ENCODE measurements at places on chromosomes 3 and 15.

- DNase-seq = no peak
Observed at GRCh38 chr3:177528306-177529070, 331.2 kb upstream of the TBL1XR1 start.

DNA sequence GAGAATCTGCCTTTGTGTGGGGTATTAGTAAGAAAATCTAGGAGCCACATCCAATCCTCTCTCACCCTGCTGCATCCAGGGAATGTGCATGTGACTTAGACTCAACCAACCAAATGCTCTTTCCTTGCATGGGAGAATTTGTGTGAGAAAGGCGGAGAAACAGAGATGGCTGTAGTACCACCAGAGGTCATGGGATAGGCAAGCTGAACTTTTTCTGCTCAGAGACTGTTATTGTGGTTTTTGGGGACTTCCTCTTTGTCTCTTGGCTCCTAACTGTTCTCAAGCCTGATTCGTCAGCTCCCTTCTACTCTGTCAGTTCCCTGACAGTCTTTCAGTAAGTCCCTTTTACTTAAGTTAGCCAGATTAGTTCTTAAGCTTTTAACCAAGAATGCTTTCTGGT, 2.6 kb upstream of the ZSCAN2 start:
- no peak for DNase-seq

DNA sequence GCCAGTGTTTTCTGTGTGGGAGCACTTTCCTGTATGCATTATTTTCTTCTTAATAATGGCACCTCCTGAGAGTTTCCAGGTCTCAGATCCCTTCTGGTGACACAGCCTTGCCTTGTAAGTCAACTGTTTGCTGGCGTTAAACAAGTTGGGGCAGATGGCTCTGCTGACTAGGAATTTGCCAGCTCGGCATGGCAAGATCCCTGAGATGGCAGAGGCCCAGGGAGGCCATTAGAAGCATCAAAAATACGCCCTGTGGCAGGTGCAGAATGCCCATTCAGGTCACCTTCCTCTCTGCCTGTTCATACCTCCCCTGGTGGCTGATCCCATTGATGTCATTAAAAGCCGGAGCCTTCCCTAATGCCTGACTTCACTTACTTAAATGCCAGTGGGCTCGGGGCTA, 320.9 kb upstream of the CTDSPL start:
- DNase-seq = no peak

- no peak for DNase-seq
Observed at GRCh38 chr15:60793656-60794055, 314.7 kb upstream of the ICE2 start.

- no peak for DNase-seq
Observed at GRCh38 chr3:78764634-78765033, 1003.2 kb downstream of the ROBO1 start.

DNA sequence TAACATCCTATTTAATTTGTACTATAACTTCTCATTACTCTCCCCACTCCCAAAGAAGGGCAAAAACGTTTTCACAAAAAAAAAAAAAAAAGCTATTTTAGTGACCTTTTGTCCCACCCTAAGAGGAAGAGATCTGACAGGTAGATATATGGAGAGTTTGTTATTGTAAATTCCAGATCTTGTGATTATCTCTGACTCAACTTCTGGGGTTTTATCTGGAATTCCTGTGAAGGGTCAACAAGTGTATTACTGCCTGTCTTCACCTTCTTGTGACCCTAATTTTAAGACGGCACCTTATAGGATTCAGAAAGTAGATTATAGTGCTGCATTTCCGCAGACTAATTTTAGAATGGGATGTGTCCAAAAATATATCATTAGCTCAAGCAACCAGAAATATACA, 205.9 kb upstream of the CDIN1 start:
- no peak for DNase-seq

DNA sequence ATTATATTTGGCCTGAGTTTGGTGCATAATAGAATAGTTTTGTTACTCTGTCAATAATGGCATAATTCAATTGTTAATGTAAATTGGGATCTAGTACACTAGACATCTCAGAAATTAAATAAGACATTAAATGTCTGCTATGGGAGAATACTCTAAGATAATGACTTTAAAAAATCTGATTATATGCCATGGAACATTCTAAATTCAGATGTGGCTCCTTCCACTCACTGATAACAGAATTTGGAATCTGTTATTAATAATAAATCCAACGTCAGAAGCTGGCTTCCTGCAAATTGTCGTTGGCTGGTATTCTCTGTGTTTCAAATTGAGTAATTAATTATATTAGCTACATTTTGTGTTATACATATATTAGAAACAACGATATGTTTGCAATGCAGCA, 258.1 kb downstream of the CNTN6 start:
- DNase-seq = no peak

Measured in posterior cingulate gyrus (tissue), 11 donors.